ENCODE measurements at places on chromosomes 11 and 22.

GRCh38 chr22:34805771-34806170, 260.2 kb upstream of the ISX start:
- DNase-seq = no peak

- DNase-seq = no peak
These were observed 337.4 kb downstream of the CADM1 start for GRCh38 chr11:115166820-115167219.

DNA sequence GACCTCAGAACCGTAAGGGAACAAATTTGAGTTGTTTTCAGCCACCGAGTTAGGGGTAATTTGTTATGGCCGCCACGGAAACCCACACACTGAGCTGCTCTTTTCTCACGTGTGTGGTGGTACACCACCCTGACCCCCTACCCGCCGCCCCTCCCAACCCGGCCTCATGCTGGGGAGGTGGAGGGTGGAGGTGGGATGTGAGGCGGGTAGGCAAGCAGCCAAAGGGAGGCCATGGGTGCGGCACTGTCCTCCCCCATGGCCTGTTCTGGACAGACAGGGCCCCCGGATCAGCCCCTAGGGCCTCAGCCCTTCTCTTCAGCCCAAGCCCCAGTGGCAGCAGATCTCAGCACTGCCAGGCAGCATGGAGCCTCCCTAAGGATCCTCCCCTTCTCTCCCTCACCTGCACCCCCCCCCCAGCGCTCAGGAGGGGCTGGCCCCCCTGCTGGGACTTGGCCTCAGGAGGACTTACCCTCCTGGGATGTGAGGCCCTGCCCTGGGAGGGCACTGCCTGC, 7.9 kb downstream of the PRR5 start:
- no peak for DNase-seq

DNA sequence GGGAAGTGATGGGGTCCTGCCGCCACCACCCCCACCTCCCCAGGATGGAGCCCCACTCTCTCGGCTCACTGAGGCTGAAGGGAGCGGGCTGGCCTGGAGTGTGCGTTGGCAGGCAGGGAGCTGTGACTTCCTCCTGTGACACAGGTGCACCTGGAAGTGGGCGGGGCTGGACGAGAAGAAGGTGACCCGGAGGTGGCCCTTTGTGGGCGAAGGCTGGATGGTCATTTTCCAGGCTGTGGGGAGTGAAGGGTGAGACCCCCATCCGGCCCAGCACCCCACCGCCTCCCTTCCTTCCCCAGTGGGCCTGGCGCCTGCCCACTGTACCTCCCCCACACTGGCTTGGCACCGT, 15.3 kb downstream of the IL17REL start:
- no peak for DNase-seq

- no peak for DNase-seq
These were observed 341.1 kb upstream of the LUZP2 start for GRCh38 chr11:24155792-24156191.
